ENCODE measurements at places on chromosomes 6 and 20.

DNA sequence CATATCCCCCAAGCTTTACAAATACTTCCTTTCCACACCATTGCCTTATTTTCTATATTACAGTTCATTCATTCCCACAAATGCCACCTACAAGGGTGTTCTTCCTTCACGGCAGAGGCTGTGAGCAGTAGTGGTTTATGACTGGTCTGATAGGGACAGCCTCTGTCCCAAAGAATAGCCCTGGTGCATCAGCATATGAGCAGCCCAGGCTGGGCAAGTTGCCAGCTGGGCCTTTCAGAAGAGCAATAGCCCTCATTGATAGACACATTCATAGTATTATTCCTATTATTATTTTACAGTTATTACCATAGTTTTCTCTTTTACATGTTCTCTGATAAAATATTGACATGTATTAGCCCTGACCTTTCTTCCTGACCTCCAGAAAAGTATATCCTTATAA is 149.9 kb downstream of the MMS22L start:
- DNase-seq = no peak

GRCh38 chr20:13800728-13801134 is 15.9 kb downstream of the NDUFAF5 start:
- no peak for DNase-seq

DNA sequence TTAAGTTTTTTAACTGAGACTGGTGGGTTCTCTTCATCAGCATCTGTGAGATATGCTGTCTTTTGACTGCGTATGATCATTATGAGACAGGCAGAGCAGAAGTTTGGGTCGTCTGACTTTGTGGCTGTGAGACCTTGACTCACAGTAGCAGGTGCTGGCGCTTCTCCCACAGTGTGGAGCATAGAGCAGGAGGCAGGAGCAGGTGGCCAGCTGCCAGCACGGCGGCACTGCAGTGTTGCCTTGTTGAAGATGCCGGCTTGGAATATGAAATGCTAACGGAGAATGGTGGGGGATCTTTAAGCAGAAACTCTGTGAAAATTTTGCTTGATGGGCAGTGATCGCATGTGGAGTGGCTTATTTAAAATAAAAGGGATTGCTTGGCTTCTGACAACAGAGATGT is 105.0 kb downstream of the TIAM2 start:
- DNase-seq = no peak

- DNase-seq = no peak
These were observed 26.7 kb downstream of the GPX6 start for GRCh38 chr6:28488916-28489365.

DNA sequence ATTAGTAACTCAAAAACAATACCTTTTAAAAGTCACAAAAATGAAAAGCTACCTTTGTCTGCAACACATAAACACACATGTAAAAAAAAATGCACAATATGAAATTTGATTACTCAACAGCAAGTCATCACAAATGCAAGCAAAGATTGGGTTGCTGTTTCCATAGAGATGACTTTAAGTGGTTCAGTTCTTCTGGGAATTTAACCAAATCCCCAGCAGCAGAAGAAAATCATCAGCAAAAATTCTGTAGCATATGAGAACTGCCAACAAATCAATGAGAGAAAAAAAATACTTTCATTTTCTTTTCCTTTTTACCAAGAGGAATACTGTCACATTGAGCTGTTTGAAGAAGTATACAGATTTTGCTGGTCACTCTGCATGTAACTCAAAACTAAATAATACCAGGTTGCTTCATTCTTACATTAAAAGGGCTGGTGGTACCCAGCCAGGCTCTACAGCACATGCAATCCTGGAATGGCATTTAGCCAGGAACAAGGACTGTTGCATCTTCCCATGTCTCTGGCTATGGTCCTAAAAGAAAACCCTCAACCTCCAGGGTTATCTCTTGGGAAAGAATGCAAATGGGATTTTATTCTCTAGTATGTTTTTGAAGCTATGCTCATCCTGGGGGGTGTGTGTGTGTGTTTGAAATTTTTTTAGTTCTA is 158.3 kb downstream of the OPRM1 start:
- no peak for DNase-seq

GRCh38 chr20:17835240-17835933 is 133.2 kb downstream of the SNX5 start:
- DNase-seq = no peak

DNA sequence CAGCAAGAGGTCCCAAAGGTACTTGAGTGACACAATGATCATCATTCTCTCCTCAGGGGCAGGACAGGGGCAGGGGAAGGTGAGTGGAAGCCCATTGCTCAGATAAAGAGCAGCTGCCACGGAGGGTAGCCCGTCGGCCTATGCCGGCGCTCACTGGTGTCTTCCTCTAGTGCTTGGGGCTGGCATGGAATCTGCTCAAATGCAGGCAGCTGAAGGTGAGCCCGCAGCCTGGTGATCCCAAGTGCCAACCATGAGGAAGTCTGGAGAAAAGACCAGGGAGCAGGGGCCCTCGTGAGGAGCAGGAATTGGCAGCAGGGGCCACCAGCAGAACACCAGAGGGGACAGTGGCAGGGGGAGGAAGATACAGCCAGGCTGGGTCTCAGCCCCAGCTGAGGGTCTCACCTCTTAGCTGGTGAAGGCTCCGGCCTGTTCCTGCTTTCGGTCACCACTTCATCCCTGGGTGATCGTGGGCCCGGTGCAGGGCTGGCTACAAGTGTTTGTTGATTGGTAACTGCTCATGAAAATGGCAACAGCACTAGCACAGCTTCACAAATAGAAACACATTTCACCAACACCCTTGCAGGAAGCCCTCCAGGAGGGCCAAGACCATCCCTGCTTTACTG is 24.7 kb downstream of the RBCK1 start:
- DNase-seq = no peak

DNA sequence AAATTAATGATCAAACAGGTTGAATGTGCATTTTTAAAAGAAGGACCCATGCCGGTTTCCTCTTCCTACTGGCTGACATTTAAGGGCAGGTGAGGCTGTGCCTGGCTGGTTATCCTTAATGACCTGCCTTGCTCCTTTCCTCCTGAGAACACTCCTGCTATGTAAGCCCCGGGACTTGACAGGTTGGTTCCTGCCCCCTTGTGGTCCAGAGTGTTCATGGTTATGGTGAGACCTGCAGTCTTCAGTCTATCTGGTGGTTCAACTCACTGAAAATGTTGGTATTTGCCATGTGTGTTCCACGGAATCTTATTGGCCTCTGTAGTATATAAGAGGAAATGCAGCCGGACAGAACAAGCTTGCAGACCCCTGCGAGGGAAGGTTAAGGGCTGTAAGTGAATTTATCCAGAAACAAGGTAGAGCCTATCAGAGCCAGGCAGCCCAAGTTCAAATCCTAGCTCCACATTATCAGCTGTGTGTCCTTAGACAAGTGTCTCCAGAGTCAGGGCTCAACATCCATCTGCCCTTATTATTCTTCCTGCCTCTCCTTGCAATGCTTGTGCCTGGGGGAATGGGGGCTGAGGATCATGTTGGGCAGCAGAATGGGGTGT is 5.2 kb upstream of the BPIFA3 start:
- DNase-seq = peak; percentile 84

DNA sequence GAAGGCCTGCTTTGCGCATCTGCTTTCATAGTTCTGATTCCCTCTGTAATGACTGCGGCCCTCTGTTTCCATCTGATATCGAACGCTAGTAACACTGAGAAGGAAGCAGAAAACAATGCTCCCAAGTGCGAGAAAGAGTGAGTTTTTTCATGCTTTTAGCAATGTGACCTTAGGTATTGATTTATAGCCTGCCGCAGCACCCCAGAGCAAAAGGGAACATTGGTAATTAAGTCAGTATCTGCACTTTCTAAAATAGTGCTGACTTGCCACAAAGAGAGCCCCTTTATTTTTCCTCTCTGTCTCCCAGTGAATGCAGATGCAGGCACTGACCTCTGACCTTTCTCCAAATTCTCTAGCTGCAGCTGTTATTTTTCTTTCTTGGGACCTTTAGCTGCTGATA is 129.8 kb downstream of the HDGFL1 start:
- no peak for DNase-seq

DNA sequence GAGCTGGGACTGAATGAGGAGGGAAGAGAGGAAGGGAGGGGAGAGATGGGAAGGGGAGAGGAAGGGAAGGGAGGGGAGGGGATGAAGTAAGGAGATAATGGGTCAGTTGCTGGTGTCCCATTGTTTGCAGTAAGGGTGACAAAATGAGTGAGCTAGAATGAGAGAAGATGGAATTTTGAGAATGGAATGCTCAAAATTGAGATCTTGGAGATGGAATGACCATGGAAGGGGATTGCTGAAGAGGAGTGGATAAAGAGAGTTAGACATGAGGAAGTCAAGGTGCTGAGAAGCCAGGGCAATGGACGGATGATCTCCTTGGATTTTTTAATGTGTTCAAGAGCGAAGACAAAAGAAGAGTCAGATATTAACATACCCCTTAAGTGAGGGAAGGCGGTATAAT is 80.5 kb upstream of the SSTR4 start:
- DNase-seq = no peak

- no peak for DNase-seq
These were observed 28.7 kb downstream of the SNHG17 start for GRCh38 chr20:38406476-38406875.

- DNase-seq = no peak
These were observed 404.6 kb upstream of the OPRM1 start for GRCh38 chr6:153634416-153634815.

DNA sequence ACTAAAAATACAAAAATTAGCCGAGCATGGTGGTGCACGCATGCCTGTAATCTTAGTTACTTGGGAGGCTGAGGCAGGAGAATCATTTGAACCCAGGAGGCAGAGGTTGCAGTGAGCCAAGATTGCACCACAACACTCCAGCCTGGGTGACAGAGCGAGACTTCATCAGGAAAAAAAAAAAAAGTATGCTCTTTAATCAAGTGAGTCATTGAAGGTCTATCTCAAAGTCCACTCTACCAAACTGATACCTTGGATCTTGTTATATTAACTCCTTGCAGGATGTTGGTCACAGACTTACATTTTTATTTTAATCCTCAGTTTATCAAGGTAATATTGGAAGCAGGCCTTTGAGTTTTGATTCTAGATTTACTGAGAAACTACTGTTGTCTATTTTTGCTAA is 348.7 kb downstream of the COL12A1 start:
- DNase-seq = no peak

DNA sequence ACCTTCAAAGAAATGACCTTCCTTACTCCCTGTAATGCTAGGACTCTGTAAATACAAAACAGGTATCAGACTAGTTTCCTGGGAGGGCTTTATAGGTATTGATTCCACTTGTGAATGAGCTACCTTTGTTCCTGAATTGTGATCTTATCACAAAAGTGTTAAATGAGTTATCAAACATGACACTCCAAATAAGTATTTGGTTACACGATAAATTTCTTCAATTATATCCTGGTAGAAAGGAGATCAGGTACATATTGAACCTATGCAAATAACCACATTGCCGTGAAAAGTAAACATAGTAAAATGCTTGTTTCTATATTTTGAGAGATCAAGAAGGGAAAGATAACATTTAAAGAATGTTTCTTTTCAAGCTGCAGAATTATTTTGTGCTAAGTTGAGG is 285.3 kb downstream of the HIVEP2 start:
- peak; percentile 13 for DNase-seq

DNA sequence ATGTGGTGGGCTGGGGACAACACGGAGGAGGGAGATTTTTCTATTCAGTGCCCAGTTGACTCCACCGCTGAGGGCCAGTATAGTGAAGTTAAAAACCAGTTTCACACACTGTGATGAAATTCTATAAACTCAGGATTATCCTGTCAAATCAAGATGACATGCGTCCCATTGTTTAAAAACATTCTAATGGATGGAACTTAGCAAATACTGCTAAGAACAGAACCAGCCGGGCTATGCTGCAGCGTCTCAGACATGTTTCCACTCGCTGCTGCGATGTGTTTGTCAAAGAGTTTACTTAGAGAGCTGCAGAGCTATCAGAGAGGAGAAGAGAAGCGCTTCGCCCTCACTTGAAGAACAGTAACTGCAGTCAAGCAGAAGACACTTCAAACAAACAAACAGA is 212.6 kb upstream of the FOXQ1 start:
- DNase-seq = no peak

DNA sequence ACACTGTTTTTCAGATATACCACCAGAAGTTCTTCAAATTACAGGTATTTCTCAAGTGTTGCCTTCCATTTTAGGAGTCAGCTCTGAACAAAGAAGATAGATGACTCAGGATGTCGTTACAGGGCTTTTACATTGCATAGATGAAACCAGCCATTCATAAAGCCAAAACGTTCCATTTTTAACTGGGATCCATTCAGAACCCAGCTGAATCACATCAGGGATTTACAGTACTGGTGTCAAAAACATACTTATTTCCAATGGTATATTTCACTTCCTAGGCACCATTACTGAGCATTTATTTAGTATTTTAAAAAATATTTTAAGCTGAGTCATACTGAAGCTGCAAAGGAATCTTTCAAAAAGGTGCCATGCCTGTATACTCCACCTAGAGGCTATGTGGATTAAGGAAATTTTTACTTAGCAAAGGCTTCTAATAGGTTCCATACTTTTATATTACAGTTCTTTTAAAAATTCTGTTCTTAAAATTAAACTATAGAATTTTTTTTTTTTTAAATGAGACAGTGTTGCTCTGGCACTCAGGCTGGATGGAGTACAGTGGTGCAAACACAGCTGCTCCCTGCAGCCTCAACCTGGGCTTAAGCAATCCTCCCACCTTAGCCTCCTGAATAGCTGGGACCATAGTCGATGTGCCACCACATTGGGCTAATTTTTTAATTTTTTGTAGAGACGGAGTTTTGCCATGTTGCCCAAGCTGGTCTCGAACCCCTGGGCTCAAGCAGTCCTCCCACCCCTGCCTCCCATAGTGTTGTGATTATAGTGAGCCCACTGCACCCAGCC is 2.6 kb downstream of the ASF1A start:
- peak; percentile 39 for DNase-seq

- no peak for DNase-seq
These were observed 2.4 kb downstream of the PHF3 start for GRCh38 chr6:63637865-63638445.

DNA sequence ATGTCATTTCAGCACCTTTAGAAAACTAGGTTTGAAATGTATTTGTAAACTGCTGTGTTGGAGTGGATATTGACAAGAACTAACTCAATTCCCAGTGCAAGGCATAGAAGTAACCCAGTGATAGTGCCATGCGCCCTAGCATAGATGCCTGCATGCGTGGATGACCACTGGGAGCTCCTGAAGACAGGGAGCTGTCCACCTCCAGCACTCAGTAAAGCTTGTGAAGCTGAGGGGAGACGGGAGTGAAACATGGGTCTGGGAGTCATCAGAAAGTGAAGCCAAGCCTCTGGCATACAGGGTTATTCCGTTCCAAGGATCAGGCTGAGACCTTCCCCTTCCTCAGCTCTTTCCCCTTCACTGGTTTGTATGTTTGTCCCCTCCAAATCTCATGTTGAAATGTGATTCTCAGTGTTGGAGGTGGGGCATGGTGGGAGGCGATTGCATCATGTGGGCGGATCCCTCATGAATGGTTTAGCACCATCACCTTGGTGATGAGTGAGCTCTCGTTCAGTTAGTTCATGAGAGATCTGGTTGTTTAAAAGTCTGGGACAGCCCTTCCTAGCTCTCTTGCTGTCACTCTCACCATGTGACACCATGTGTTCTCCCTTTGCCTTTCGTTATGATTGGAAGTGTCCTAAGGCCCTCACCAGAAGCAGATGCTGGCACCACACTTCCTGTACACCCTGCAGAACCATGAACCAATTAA is 146.5 kb upstream of the FERMT1 start:
- peak; percentile 26 for DNase-seq

Measured in HuH-7 (cell line).